ENCODE measurements at places on chromosomes 7 and 10.

DNA sequence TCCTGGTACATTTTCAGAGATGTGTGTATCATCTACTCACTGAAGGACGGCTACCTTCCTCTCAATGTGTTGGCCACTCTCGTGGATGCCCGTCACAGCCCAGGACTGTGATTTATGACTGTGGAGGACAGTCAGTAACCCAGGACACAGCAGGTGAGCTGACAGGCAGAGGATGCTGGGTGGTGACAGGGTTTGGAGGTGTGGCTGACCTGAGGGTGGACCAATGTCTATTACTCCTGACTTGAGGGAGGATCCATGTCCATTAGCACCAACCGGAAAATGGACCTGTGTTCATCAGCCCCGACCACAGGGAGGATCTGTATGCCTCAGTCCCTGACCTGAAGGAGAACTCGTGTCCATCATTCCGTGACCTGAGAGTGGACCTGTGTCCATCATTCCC, 96.1 kb downstream of the ADCY1 start:
- no peak for DNase-seq

GRCh38 chr10:51638211-51638610, 61.2 kb downstream of the CSTF2T start:
- DNase-seq: no peak

GRCh38 chr7:89839329-89839728, 314.9 kb upstream of the STEAP1 start:
- no peak for DNase-seq

DNA sequence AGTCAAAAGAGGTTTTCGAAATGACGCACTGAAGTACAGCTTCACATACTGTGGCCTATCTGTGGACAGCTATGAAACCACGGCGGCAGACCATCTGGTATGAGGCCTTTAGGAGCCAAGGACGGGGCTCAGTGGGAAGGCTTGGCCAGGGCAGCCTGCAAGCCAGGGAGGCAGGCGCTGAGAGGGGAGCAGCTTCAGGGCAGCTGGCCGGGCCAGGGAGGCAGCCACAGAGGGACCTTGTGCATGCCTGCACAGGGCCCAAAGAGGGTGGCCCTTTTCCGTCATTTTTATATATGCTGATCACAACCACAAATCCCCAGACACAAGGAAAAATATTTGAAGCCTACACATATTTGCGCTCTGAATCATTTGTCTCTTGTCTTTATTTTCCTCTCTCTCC, 13.5 kb downstream of the CALD1 start:
- no peak for DNase-seq

GRCh38 chr10:129810-130209, 5.4 kb upstream of the ZMYND11 start:
- DNase-seq: no peak
